ENCODE measurements at places on chromosomes 2 and 18. TPM values are rescaled to one million over a fixed set of nuclear protein-coding genes. Genes with fewer than 3 reads are reported as not detected.

DNA sequence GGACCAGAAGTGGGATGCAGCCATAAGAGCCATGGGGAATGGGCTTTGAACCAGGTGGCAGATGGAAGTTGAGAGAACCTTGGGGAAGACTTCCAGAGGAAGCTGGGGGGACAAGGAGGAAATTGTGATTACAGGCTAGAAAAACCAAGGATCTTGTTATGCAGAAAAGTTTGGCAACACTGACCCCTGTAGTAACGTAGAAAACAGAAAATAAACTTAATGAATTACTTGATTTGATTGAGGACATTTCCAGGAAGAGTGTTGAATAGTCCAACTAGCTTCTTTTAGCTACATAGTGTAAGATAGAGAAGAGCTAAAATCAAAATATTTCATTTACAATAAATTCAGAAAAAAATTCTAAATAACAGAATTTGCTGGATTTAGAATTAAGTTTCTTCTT lies 91.9 kb upstream of the GPC1 start:
- no peak for DNase-seq

The ATOH8 gene
- total RNA-seq = 57.2 TPM

DNA sequence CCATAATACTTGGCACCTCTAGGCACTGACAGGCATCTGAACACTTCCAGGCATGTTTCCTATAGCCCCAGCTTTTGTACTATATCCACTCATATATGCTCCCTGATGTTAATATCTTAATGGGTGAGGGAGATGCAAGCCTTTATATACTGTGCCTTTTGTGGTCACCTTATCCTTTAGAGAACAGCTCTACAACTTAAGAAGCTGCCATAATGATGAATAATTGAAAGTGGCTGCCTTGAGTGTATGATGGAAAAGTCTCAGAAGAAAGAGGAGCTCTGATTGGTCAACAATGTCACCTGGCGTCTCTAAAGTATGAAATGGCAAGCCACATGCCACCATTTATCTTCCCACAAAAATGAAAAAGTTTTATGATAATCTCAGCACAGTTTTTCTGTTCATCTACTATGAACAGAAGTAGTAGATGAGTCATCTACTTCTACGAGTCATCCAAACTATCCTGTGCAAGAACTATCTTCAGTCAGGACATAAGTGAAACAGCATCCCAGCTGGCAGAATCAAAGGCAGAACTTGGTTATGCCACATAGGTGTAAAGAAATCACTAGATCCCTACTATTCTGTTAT lies 997.9 kb upstream of the CELF4 start:
- DNase-seq = no peak

DNA sequence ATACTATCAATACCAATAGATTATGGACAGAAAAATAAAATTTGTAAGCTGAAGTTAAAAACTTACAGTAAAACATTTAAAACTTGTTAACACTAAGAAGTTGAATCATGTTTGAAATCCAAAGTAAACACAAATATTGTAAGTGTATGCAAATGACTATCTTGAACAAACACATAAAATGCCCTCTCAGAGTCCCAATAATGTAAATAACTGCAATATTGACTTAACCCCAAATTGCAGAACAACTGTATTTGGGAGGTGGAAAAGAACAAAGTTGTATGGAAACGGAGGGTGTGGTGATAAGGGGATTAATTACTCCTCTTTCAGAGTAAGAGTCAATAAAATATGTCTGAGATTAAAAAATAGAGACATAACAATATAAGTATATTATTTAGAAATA lies 140.0 kb upstream of the NOL4 start:
- no peak for DNase-seq

GRCh38 chr2:232525791-232526371 lies at the start of gene CHRND:
TSS of gene CHRND (plus strand) at chr2:232526160. CDS start at chr2:232526216, 56 bp downstream.
- no peak for DNase-seq

DNA sequence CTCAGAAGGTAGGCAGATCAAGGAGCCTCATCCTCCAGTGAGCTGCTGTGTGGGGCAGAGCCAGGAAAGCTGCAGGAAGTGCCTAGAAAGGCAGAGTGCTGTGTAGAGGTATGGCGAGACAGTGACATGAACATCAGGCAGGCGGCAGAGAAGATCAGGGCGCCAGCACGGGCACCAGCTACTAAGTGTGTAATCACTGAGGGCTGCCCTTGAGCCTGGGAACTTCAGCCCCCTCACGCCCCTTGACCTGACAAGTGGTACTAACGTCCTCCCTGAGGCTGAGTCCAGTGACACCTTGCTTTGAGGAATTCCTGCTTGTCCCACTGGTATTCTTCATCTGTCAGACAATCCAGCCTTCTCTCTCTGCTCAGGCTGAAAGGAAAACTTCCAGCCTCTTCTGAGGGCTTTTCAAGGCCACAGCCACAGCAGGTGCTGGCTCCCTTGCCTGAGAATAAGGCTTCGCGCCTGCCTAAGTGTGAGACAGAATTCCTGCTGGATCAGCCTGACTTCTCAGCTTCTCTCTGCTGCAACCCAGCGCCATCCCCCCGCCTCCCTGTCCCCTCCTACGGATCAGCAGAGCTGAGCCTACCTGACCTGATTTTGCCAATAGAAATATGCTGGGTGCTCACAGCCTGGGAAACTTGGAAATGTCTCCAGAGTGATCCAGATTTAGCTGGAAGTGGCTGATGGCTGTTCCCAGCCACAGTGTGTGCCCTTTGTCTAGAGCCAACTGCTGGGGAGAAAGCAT lies 148.0 kb downstream of the SMAD7 start:
- DNase-seq = peak; percentile 25
